SK-N-DZ (cell line): ENCODE measurements at places on chromosomes 12 and 14.

GRCh38 chr14:64945431-64946178 lies 3.1 kb upstream of the GPX2 start:
- no peak for DNase-seq

DNA sequence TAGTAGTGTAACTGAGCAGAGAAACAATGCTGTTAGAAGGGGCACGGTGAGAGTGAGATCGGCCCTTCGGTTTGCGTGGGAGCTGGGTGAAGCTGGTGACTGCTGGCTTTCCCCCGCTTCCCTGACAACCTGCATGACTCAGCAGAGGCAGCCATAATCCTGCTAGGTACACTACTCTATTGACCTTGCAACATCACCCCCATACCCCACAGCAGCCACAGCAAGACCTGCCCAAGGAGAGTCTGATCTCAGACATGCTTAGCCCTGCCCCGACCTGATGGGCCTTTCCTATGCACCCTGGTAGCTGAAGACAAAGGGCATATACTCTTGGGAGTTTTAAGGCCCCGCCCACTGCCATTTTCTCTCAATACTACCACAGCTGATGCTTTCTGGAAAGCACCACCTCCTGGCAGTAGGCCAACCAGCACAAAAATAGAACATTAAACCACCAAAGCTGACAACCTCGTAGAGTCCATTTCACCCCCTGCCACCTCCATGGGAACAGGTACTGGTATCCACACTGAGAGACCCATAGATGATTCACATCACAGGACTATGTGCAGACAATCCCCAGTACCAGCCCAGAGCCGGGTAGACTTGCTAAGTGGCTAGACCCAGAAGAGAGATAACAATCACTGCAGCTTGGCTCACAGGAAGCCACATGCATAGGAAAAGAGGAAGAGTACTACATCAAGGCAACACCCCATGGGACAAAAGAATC lies 75.9 kb upstream of the RGS6 start:
- DNase-seq: no peak

DNA sequence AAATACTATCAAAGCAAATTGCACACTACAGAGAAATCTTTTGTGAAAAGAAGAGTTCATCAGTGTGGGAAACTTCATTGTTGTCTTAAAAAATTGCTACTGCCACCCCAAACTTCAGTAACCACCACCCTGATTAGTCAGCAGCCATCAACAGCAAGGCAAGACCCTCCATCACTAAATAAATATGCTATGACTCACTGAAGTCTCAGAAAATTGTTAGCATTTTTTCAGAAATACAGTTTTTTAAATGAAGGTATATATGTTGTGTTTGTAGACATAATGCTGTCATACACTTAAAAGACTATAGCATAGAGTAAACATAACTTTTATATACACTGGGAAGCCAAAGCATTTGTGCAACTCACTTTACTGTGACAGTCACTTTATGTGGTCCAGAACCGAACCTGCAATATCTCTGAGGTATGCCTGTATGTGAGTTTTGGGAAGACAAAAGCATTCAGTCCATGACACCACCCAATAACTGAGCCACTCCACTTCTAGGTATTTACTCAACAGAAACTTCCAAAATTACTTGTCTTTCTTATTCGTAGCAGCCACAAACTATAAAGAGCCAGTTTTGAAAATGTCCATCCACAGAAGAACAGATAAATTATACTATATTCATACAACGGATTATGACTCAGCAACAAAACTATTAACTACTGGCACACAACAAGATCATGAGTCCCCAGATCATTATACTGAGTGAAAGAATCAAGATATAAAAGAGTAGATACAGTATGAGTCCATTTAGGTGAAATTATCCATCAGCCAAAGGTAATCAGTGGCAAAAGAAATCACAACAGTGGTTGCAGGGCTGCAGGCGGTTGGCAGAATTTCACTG lies 649.6 kb downstream of the BCL11B start:
- no peak for DNase-seq

DNA sequence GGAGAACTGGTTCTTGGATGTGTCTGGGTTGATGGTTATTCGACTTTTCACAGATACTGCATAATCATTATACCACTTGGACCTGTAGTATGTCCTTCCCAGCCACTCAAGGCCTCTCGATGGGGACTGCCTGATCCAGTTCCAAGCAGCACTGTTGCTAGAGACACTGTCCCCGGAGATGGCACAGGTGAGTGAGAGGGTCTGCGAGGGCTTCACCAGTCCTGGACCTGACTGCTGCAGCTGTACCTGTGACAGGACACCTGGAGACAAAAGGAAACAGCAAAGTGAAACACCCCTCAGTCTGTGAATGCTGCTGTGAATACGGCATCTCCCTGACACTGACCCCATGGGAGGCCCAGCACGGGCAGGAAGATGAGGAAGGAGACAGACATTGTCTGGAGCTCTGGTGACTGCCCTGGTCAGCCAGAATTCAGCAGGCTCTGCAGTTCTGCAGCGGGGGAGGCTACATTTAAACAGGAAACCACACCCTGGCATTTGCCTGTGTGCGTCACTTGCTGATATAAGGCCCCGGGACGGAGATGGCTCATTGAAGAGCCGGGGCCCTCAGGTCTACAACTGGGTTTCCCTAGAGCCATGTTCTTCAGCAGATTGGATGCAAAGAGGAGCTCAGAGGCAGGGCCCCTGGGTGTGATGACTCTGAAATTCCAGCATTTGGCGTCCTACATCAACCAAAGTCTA lies 413.6 kb downstream of the TMEM121 start:
- no peak for DNase-seq

- no peak for DNase-seq
Measured at GRCh38 chr12:28645891-28646290, 455.6 kb downstream of the CCDC91 start.

DNA sequence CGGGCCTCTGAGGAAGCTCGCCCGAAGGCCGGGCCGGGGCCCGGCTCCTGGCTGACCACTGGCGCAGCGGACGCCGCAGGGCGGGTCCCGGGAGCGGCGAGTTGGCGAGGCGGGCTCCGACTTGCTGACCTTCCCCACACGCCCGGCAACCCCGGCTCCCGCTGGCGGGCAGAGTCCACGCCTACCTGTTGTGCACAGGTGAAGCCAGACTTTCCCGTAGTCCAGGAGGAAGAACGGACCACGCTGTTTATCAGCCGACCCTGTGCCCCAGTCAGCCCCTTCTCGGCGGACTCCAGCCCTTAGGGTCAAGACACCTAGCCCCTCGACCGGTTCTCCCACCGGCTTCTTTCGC lies 407 bp downstream of the HEATR5A start:
- DNase-seq: no peak

DNA sequence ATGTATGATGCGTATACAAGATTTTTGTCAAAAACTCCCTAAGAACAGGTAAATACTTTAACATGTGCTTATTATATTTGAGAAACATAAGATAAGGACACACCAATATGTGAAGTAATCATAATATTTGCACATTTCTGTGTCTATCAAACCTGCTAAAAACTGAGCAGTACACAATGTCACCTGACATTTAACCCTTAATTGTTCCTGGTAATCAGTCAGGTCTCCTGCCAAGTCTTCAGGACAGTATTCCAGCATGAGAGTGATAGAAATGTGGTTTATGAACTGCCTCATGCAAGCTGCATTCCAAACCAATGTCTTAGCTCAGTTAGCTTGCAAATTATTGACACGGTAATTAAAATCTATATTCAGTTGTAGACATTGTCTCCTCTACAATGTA lies 4.2 kb downstream of the SOX5 start:
- no peak for DNase-seq

- no peak for DNase-seq
Measured at GRCh38 chr12:67498991-67499390, 149.6 kb upstream of the DYRK2 start.

DNA sequence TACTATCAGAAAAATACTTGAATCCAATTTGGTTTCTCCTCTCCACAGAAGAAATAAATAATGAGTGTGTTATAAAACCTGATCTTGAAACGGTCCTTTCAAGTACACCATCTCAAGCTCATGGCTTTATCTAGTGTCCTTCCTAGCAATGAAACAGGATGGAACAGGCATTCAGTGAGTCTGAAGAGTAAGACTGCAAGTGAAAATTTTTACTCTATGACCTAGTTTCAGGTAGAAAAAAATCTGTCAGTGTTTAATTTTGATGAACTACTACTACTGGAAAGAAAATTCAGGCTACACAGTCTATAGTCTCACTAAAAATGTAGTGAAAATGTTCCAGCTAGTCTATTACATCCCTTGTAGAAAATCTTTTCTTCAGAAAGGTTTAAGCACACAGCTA lies 7.7 kb downstream of the CBX5 start:
- DNase-seq: no peak

DNA sequence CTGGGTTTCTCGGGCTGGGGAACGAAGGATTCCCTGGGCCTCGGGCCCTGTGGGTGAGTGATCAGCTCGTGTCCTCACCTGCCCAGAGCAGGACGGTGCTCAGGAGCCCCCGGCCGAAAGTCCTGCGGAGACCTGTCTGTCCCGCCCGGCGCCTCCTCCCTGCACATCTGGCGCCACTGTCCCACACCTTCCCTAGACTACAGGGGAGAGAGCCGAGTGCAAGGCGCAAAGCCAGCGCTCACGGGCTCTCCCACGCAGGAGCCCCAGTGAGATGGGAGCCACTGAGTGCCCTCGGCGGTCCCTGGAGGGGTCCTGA lies 13.1 kb upstream of the TEX22 start:
- DNase-seq: no peak
